ENCODE measurements at places on chromosomes 11 and 22.
A peak's percentile ranks its signal among the peaks of the same experiment; 100 is the strongest.

GRCh38 chr11:10494636-10495463, 39.8 kb downstream of the AMPD3 start:
- DNase-seq: no peak

GRCh38 chr22:44664149-44664548, 37.9 kb upstream of the PRR5 start:
- DNase-seq: peak; percentile 48

- DNase-seq: peak; percentile 30
These were observed 8.3 kb upstream of the SLC39A13 start for GRCh38 chr11:47399860-47400767.

GRCh38 chr11:65927904-65928397, 8.7 kb downstream of the DRAP1 start:
- no peak for DNase-seq

DNA sequence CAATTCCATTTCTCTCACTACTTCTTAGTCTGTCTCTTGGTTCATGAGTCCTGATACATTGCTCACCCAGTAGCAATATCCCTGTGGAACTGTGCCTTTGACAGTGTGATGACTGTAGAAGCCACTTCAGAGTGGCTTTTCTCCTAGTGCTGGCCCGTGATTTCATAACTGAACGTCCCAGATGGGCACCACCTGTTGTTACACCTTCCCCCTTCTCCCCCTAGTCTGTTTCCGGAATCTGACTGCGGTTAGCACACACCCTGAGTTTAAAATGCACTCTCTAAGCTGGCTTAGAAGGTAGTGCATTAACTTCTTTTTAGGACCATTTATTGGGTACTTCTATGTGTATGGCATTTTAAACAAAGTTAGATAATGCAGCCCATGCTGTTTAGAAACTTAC, 83.0 kb downstream of the ALX4 start:
- no peak for DNase-seq

DNA sequence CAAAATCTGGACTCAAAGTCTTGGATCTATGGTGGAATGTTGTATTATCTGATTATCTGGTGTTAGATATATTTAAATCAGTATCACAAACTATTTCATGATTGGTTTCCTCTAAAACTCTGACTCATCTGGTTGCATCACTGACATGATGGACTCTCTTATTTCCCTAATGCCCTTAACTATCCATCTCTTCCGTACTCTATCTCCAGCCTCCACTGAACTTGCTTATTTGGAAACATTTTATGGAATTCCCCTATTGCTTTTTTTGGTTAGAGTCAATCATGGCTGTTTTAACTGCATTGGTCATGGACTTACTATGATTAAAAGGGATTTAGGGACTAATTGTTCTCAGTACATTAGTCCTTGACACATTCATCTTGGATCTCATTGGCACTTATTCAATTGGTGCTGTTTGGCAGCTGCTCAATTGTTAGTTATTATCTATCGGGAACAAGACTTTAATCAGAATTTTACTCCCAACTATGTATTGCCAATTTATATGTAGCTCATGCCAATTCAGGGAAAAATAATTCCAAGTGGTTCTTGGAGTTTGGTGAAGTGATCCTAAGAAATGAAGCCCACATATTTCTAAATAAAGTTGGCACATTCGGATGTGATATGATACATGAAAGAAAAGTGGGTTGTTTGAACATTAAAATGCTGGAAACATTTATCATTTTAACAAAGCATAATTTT, 942.0 kb upstream of the CCDC90B start:
- DNase-seq: no peak

DNA sequence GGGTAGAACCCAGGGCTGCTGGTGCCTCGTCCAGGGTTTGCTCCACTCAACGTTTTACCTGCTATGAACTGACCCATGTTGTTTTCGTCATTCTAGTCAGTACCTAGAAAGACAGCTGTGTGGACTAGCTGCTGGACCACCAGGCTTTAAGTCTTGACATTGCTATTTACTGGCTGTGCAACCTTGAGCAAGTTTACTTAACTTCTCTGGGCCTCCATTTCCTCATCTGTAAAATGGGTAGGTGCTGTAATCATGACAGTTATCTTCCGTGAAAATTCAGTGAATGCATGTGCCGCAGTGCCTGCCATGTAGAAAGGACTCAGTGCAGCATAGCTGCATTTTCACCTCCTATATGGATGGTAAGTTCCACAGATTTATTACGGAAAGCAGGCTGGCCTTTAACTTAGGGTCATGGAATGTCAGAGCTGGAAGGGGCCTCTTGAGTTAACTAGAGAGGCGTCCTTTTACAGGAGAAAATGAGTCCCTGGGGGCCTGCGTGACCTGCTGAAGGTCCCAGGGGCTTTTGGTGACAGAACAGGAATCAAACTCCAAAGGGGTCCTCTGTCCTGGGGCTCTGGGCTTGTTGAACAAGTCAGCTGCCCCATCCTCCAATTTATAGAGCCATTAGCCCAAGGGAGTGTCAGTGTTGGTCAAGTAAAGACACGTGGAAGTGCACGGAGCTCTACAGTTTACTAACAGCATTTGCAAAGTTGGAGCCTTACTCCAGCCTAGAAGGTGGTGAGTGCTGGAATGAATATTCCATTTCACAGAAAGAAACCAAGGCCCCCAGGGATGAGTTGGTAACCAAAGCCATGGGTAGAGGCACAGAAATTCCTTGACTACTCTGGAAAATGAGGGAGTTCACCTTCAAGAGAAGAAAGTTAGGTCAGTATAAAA, 12.0 kb upstream of the MALAT1 start:
- DNase-seq: no peak

- DNase-seq: no peak
These were observed 9.4 kb upstream of the FBLN1 start for GRCh38 chr22:45493286-45493771.

- DNase-seq: no peak
These were observed 12.7 kb upstream of the SPDYC start for GRCh38 chr11:65157336-65157735.

- DNase-seq: no peak
These were observed 10.5 kb downstream of the PIWIL3 start for GRCh38 chr22:24763872-24764485.

- no peak for DNase-seq
These were observed 104.0 kb downstream of the PDE2A start for GRCh38 chr11:72569966-72570892.

DNA sequence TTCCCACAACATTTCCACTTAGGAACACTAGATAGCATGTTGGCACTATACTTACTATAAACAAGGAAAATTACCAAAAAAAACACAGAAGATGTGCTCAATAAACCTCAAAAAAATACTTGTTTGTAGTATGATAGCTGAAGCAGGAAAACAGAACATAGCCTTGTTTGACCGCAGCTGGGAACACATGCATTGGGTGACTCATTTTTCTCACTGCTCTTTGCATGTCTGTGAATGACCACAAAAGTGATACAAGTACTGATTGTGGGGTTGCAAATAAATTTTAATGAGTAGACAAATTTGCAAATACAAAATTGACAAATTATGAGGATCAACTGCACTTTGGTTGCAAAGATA, 22.8 kb upstream of the GUCY1A2 start:
- DNase-seq: no peak

DNA sequence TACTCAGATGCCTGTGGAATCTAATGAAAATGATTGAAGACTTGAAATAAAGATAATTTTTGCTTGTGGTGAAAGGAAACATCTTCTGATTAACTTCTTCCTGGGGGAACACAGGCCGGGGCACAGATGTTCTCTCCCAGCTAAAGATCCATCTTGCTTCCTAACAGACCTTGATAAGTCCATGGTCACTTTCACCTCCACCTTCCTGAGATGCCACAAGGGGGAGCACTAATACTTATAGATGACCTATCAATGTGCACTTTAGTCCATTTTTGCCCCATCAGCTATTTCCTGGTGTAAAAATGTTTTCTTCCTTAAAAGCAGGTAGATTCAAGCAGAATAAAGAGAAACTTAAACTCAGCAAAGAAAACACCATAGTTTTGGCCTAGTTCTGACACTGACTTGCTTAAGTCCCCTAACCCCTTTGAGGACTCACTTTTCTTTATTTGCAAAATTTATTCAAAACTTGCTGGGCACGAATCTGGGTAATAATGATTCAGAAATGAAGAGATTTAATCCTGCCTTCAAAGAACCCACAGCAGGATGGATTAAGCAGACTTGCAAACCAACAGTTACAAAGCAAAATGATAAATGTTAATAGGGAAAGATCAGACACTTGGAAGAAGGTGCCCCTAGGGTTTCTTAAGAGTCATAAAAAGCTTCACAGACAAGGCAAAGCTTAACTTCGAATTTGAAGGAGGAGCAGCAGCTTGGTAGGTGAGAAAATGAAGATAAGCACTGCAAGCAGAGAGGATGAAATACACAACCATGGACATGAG, 158.7 kb downstream of the RAB38 start:
- DNase-seq: no peak

GRCh38 chr22:37077802-37078448, 26.4 kb downstream of the KCTD17 start:
- DNase-seq: peak; percentile 66

DNA sequence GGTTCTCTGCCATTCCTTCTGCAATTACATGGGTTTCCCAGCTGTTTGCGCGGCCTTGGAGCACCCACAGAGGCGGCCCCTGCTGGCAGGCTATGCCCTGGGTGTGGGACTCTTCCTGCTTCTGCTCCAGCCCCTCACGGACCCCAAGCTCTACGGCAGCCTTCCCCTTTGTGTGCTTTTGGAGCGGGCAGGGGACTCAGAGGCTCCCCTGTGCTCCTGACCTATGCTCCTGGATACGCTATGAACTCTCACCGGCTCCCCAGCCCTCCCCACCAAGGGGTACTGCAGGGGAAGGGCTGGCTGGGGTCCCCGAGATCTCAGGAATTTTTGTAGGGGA, 2.6 kb downstream of the RCE1 start:
- no peak for DNase-seq

GRCh38 chr22:45686836-45687235, 15.2 kb downstream of the ATXN10 start:
- DNase-seq: no peak

- DNase-seq: no peak
These were observed 36.5 kb upstream of the ANKK1 start for GRCh38 chr11:113351068-113351450.

- no peak for DNase-seq
These were observed 87.5 kb upstream of the RCN1 start for GRCh38 chr11:32003335-32003734.

DNA sequence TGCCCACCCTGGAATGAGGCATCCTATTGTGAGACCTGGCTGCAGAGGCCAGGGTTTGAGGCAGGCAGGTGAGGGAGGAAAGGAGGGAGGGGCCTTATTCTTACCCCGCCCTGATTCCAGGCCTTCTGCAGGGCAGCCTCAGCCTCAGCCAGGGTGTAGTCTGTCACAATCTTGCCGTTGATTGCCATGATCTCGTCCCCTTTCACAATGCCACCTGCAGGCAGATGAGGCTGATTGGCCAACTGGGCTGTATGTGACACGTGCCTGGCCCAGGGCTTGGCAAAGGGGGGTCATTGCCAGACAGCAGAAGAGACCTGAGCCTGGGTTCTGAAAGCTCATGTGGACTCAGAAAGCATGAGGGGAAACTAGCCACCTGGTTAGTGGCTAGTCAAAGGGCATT, 21.4 kb upstream of the ABCC8 start:
- DNase-seq: no peak

GRCh38 chr22:44870021-44870420, 117.6 kb downstream of the ARHGAP8 start:
- DNase-seq: no peak

GRCh38 chr11:125569915-125570621, 791 bp downstream of the EI24 start:
- no peak for DNase-seq

- no peak for DNase-seq
These were observed 10.8 kb downstream of the SUN2 start for GRCh38 chr22:38744981-38745380.

DNA sequence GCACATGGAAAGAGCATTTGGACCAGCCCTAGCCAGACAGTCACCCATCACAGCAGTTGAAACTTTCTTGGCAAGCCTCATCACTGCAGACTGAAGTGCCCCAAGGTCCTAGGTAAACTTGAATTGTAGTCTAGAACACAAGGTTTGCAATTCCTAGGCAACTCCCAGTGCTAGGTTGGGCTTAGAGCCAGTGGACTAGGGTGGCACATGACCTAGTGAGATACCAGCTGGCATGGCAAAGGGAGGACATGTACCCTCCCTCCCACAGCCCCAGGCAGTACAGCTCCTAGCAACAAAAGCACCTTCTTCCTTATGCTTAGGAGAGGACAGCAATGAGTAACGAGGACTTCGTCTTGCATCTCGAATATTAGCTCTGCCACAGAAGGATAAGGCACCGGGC, 889.5 kb downstream of the JRKL start:
- no peak for DNase-seq

DNA sequence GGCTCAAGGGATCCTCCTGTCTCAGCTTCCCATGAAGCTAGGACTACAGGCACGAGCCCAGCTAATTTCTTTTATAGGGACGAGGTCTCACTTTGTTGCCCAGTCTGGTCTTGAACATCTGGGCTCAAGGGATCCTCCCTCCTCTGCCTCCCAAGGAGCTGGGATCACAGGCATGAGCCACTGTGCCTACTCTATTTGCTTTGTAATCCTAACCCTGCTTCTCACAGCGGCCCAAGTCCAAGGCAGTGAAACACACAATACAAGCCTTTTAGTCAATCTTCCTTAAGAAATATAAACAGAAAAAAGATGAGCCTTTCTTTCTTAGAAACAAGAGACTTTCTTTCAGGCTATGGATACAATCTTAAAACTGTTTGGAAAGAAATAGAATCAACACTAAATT, 115.2 kb upstream of the SORL1-AS1 start:
- no peak for DNase-seq

GRCh38 chr11:19059833-19060232, 684 bp downstream of the MRGPRX2 start:
- no peak for DNase-seq

DNA sequence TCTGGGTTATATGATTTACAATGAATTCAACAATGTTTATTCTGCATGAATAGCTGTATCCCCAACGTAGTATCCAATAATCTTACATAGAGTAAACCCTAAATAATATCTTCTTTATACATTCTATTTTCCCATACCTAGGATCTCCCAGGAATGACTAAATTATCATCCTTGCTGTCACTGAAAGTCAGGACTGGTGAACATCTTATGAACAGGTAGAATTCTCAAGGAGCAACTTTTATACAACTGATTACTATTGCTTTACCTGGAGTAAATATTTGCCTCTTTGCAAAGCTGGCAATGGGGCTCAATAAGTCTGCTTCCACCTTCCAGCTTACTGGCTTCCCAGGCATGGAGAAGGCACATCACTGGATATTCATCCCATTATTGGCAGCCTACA, at the start of gene OR51B6:
Gene OR51B6, plus strand, starts transcription at position 301 of the 400 bp plus-strand sequence. Its CDS starts 0 bp downstream, at position 301.
- DNase-seq: no peak

DNA sequence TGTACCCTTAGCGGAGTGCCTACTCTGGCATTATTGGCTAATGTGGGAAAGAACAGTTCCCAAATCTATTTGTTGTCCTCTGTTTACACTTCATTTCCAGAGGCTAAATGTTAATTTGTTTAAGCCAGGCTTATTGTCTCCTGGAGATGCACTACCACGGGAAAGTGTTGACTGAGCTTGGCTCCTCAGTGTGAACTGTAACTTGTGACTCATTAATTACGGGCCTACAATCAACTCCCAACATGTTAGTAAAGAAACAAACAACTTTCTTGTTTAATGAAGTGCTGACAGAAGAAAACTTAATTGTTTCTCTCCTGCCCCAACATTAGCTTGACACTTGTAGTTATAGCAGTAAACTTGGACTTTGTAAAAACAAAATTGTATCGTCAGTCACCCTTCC, 130.4 kb downstream of the ATXN10 start:
- DNase-seq: no peak

- no peak for DNase-seq
These were observed 72.2 kb downstream of the CWF19L2 start for GRCh38 chr11:107385361-107385981.

Measured in activated gamma-delta T cell (primary cell).